Activated T-cell treated with anti-CD3 and anti-CD28 coated beads for 48 hours (primary cell): ENCODE measurements at places on chromosomes 11 and 22.

DNA sequence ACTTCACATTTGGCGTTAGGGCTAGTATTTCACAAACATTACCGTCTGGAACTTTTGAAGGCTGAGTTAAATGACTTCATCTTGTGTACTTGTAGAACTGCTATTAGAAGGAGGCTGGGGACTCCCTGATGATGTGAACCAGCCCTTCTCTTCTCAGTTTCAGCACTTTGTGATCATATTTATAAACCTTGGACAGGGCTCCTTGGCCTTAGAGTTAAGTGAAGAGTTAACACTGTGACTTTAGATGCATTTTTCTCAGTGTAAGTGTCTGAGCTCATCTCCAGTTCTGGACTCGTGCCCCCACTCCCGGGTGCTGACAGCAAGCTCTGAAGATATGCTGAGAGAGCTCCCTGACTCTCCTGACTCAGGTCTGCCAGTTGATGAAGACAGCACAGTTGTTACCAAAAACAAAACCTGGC lies 8.4 kb downstream of the MIAT start:
- no peak for DNase-seq

DNA sequence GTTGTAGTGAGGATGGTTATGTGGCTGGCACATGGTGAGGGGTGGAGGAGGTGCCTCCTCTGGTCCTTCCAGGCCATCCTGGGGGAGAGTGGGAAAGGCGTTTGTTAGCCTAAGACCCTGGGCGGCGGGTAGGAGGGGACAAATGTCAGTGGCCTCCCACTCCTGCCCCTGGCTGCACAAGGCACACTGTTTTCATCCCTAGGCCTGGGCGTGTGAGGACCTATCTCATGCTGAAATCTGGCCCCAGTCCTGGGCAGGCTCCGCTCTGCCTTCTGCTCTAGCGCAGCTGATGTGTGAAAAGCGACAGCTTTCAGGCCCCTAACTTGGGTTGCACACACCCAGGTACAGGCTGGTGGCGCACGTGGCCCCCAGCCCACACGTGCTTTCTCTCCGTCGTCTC lies 32.1 kb downstream of the DAGLA start:
- no peak for DNase-seq

DNA sequence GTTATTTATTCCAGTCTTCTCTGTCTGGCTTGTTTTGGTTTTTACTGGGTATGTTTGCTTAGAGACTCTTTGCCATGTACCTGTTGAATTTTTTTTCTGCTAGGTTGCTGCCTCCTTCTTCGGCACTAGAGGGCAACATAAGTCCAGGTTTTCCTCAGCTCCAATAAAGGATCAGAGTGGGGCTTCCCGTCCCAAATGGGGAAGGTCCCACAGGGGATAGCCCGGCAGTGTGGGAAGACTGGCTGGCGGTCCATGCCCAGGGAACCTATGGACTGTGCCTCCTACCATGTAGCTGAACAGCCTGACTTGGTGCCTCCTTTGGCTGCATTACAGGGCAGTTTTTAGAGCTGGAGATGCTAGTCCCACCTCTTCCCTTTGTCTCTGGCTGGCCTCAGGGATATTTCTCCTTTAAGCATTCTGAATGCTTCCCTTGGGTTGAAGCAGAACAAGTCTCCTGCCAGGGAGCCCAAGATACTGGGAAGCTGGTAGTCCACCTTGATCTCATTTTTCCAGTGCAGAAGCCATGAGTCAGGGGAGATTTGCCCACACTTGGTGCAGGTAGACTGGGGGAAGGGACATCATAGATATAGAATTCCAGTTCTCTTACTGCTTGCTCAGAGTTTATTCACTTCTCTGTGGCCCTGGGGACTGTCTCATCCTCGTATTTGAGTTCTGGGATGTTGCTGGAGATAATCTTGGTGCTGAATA lies 60.2 kb downstream of the BRD1 start:
- no peak for DNase-seq

DNA sequence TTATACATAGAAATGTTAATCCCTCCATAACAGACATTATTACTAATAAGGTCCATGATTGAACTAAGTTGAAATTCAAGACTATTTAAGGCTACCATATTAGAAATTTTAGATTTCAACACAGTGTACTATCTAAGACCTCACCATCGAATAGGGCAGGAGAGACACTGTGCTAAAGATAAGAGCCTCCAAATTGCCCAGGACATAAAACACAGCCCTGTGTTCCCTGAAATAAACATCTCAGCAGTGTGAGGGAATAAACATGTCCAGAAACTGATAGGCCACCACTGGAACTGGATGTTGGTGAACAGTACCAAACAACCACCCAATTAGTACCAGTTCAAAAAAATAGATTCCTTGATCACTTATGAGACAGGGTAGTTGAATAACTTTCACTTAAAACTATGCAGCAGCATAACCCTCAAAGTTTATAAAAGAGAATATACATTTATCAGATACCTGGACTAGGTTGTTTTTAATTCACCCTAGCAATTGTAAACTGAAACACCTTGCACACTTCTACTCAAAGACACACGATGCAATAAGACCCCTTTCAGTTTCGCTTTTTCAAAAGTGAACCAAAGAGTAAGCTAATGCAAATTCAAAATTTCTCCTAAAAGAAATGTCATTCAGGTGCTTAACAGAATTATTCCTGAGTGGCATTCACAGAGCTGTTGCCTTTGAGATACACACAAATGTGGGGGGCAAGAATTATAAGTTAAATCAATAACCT lies 34.3 kb downstream of the USP28 start:
- no peak for DNase-seq

- DNase-seq = no peak
Observed at GRCh38 chr11:69204941-69205742, 49.4 kb downstream of the SMIM38 start.

DNA sequence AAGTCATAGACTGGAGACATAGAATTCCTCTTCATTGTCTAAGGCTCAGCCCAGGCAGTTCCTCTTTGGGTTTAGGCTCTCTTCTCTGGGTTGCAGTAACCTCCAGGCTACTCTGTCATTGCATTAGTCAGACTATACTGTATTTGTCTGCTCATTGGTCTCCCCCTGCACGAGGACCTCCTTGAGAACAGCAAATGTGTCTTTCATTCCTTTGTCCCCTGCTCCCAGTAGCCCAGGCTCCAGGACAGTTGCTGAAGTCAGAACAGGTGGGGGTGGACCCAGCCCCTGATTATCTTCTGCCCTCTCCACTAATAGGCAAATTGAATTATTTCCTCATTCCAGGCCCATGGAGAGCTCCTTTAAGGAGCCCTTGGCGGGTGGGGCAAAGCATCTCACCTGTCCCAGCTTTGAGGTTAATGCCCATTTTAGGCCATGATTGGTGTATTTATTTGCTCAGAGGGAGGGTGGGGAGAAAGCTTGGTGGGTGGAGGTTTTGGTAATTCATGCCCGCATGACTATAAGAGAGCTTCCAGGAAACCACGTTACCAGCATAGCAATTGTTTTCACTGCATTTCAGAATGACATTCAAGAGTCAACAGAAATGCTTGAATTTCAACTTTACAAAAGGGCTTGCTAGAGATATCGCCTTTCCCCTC lies 40.9 kb downstream of the NAV2 start:
- DNase-seq = no peak

DNA sequence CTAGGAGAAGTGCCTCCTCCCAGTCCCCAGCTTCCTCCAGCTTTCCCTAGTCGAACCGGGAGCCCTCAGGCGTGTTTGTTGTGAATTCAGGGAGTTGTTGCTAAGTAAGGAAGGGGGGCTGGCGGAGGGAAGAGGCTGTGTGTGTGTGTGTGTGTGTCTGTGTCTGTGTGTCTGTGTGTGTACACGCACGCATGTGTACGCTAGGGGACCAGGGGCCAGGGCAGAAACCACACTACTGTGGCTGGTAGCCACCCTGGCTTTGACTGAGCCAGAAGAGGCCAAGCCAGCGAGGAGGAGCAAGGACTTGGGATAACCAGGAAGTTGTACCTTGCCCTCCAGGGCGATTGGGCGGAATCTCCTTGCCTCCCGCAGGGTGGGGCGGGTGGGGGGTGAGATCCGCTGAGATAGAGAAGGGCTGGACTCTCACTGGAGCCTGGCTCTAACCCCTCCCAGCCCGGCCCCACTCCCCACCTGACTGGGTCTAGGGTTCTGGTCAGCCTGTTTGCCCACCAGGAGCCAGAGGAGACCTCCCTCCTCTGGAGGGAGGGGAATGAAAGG lies 7.5 kb downstream of the BCL9L start:
- DNase-seq = no peak

DNA sequence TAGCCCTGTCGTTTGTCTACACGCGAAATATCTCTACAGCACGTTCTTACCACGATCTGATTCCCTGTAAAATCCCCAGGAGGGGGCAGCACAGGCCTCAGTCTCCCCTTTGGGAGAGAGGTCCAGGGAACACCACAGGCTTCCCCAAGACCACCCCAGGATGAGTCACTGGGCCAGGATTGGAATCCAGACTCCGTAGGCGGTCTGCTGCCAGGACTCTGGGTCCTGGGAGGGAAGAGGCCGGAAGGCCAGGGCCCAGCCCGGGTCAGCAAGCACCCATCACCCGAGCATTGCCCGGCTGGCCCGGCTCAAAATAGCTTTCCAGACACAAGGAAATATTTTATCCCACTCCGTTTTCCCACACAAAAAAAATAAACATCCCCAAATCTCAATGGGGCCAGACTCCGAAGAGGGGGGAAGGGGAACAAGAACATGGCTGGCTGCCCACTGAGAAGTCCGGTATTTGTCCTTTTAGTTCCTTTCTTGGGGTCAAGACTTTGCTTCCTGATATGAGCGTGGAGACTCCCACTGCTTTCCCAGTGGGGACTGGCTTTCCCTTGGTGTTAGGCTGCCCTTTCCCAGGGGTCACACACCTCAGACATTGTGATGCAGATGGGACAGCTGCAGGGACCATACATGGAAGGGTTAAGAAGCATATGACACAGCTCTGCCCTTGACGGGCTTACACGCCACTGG lies 91.3 kb downstream of the LRRC32 start:
- DNase-seq = no peak

DNA sequence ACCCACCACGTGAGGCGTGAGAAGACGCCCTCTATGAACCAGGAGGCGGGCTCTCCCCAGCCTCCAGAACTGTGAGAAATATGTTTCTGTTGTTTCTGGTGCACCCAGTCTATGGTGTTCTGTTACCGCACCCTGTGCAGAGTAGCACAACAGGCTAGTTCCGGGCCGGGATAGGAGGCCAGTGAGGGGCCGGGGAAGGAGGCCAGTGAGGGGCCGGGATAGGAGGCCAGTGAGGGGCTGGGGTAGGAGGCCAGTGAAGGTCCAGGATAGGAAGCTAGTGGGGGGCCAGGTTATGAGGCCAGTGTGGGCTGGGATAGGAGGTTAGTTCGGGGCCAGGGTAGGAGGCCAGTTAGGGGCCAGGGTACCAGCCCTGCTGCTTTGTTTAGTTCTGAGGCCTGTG lies 204.6 kb downstream of the BARX2 start:
- DNase-seq = no peak

DNA sequence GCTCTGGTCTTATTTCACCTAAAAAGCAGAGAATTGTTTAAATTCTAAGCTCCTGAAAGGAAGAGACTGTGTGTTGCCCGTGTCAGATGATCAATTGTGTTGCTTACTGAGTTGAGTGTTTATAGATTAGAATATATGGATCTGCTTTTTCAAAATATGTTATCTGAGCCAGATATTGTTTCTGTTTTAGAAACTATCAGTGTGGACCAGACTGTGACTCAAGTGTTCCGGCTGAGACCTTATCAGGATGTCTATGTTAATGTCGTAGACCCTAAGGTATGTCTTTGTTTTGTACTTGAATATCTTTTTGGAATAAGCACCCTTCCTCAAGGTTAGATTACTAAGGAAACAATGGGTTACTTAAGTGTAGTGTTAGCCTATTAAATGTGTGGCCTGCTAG lies 11.0 kb downstream of the DEPDC5 start:
- DNase-seq = no peak

GRCh38 chr11:70029115-70029860 lies 48.8 kb upstream of the ANO1 start:
- DNase-seq = no peak

GRCh38 chr11:24457985-24458384 lies 38.9 kb upstream of the LUZP2 start:
- no peak for DNase-seq

- no peak for DNase-seq
Observed at GRCh38 chr11:82786001-82786400, 52.3 kb upstream of the FAM181B start.

DNA sequence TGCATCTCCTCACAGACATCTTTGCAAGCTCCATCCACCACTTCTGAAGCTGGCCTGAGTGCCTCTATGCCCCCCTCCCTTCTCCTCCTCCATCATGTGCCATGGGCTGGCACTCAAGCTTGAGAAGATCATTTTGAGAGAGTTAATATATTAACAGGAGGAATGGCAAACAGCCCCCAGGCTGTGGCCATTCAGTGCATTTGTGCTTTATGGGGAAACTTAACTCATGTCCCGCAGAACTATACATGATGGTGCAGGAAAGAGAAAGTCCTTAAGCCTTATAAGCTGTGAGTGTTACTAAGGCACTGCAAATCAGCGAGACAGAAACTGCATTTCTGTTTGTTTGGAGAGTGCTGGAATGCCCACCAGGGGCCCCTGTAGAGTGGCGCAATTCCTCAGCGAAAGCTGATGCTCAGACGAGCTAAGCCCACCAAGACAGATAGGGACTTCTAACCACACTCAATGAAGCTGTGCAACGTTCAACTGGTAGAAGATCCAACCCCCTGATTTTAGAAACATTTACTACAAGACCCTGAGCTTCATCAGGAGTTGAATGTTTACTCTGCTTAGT lies 26.8 kb upstream of the PHLDA2 start:
- DNase-seq = no peak

- no peak for DNase-seq
Observed at GRCh38 chr11:128704517-128704916, 10.6 kb downstream of the FLI1 start.

GRCh38 chr11:43694477-43694876 lies 13.9 kb downstream of the HSD17B12 start:
- DNase-seq = no peak

DNA sequence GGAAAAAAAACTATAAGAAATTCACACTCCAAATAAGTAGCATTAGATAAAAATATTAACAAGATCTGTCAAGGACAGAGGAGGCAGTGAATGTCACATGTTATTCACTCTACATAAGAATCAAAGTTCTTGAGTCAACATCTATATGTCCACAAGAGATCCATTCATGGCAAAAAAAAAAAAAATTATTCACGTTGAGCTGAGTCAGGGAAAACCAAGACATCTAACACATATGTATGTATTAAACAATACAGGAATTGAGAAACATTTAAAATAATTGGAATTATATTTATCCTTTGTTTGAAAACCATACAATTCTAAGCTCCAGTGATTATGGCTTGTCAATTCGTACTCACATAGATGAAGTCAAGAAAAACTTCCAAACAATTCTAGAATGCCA lies 1.3 kb downstream of the OR56A5 start:
- DNase-seq = no peak

DNA sequence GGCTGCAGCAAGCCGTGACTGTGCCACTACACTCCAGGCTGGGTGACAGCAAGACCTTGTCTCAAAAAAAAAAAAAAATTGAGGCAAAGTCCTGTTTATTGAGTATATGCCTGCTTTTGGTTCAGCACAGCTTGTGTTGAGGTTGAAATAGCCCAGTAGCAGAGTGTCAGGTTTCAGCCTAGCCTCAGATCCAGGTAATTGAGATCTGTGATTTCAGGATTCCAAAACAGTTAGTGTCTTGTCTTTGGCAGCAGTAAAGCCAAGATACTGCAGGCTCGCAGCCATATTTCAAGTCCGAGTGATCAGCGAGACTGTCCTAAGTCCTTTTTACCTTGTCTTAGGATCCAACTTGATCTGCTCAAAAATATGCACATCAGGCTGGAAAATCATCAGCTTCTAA lies 27.0 kb downstream of the CUL5 start:
- no peak for DNase-seq

- no peak for DNase-seq
Observed at GRCh38 chr22:47373648-47374272, 611.3 kb downstream of the TBC1D22A start.

- no peak for DNase-seq
Observed at GRCh38 chr22:50151571-50152537, 18.7 kb upstream of the PANX2 start.
